A172 (cell line): ENCODE measurements at places on chromosomes 6 and 20. TPM values are rescaled to one million over a fixed set of nuclear protein-coding genes. Genes with fewer than 3 reads are reported as not detected.
A peak's percentile ranks its signal among the peaks of the same experiment; 100 is the strongest.

DNA sequence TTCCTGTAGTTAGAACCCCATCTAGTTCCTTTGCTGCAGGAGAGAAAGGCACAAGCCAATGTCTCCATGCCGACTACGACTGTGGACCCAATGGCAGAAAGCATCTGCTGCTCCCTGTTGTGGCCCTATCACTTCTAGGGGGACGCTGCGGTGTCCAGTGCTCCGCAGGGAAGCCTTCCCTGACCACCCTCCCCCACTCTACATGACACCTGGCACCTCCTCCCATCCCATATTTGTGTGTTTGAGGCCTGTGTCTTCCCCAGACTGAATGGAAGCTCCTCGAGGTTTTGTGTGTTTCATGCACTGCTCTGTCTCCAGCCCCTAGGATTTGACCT, 159.5 kb downstream of the DTNBP1 start:
- DNase-seq, result no peak

Gene APCDD1L
- total RNA-seq, result 0.78 and 2.4 TPM in 2 replicates

Gene DLL1
- 3.4 and 4.7 TPM in 2 replicates for total RNA-seq

DNA sequence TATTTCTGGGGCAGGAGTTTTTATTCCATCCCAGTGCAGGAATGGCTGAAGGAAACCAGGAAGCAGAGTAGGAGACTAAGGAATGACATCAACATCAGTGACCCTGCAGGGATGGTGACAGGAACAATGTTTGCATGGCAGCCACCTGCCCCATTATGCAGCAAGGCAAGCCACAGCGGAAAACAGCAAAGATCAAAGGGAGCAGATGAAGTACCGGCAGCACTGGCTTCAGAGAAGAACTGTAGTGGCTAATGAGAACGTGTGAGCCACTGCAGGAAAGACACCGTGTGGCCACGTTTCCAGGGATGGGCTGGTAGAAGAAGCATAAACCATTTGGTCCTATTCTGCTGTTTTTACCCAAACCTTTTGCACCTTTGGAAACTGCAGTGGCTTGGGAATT, 52.9 kb upstream of the TAB2 start:
- no peak for DNase-seq

DNA sequence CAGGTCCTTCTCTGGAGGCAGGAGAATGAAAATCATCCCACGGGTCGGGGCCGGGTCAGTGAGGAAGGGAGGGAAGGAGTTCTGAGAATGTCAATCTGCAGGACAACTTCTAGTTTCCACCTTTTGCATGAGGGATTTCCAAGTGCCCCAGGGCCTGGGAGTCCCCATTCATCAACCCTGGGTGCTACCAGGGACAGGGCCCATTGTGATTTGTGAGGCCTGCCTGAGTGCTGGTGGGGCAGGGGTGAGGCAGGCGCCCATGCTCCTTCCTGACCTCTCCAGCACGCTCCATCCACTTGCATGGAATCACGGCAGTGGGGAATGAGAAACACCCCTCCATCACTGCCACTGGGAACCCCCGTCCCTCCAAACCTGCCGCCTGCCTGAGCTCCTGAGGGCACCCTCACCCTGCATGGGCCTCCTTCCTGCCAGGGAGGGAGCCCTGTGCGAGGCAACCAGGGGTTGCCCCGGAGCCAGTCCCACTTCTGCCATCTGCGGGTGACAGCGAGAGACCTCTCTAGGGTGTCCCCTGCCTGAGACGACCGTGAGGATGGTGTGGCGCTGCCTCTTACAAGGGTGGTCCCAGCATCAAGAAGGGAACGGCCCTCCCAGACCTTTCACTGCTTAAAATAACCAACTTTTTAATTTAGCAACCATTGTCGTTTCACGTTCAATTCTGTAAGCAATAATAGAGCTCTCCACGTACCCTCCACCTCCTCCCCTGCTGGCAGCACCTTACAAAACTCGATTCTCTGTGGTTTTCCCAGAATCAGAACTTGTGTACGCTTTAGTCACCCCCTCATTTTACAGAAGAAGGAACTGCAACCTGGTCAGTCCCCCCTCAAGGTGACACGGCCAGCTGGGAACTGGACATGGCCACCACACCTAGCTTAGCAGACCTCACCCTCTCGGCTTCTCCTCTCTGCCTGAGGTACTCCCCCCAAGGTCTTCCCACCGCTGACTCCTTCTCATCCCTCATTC, 28.6 kb downstream of the PMEPA1 start:
- no peak for DNase-seq

GRCh38 chr6:157021993-157022740, 245.0 kb downstream of the ARID1B start:
- DNase-seq, result peak; percentile 76

Gene AVP
- not detected in 2 replicates for total RNA-seq

Gene LY6G6D
- total RNA-seq, result not detected in 2 replicates

Gene SERPINB6
- 121 and 141 TPM in 2 replicates for total RNA-seq

Gene STX11
- 0.86 and 0.88 TPM in 2 replicates for total RNA-seq

DNA sequence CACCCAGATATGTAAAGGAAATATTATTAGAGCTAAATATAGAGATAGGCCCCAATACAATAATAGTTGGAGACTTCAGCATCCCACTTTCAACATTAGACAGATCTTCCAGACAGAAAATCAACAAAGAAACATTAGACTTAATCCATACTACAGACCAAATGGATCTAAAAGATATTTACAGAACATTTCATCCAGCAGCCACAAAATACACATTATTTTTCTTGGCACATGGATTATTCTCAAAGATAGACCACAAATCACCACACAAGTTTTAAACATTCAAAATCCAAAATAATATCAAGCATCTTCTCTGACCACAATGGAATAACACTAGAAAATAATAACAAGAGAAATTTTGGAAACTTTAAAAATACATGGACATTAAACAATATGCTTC, 1159.1 kb upstream of the CITED2 start:
- no peak for DNase-seq

Gene RAET1L
- total RNA-seq, result 0.69 TPM in 1 of 2 replicates, not detected in the other

DNA sequence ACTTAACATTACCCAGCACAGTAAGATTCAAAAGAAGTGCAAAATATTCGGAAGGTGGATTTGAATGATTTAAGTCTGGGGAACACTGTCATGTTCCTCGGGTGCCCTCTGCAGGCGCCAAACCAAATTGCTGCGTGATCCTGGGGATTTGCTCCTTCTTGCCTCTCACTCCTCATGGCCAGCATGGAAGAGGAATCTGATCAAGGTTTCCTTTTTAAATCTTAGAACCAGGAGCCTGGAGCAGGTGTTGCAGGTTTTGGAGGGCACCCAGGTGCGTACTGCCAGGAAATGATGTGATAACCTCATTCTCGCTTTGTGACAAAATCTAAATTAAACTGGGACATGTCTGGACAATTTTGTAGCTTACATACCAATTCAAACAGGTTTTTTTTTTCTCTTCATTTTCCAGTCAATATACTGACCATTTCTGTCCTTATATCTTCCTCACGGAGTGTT, 8.1 kb upstream of the PFDN4 start:
- DNase-seq, result peak; percentile 77

Gene OR2H2
- total RNA-seq, result not detected in 2 replicates

Gene PAK5
- not detected in 2 replicates for total RNA-seq

DNA sequence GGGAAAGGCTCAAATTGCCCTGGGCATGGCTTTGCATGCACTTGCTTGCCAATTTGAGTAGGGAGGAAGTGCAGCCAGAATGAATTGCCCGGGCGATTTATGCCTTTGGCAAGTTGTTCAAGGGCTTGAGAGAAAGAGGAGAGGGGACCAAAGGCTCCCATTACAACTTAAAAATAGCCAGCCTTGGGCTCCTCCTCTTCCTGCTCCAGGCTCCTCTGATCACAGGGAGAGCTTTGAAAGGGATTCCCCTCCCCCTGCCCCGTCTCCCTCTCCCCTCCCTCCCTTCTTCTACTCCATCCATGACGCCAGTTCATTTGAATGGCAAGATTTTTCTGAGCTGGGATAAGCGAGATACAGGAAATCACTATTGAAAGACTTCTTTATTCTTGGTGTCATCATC, 304.9 kb upstream of the JAG1 start:
- no peak for DNase-seq

DNA sequence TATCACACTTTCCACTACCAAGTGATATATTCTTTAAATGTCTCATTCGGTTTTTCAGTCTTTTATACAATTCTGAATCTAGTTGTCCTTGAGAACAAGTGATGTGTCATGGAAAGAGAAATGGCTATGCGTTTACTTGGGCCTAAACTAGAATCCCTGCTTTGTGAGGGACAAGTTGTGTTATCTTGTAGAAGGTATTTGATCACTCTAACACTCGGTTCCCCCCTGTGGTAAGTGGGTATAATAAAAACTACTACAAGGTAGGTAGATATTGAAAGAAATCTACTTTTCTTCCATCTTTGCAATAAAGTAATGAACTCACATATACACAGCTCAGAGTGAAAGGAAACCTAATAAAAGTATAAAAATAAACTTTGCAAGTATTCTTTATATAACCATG, 108.9 kb downstream of the MANEA start:
- DNase-seq, result no peak

GRCh38 chr20:38278131-38278530, 17.6 kb upstream of the KIAA1755 start:
- no peak for DNase-seq

- no peak for DNase-seq
These were observed 103.4 kb upstream of the AHI1 start for GRCh38 chr6:135600931-135601330.

Gene TSHZ2
- 0.36 TPM in 1 of 2 replicates, not detected in the other for total RNA-seq

Gene SYCP2
- 0.26 and 0.29 TPM in 2 replicates for total RNA-seq

DNA sequence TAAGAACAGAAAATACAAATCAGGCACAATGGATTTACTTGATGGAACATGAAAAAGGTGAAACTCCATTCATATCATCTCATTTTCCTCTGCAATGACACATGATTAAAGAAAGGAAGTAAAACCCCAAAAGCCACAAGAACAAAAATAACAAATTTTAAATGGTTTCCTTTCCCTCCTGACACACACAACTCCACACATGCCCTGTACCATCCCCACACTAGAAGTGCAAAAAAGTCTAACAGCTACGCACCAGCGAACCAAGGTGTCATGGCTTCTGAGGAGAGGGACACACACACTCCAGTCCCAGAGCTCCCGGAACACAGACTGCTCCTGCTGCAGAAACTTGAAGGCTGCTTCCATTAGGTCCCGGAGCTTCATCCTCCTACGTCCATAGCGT, 25.3 kb downstream of the MDN1 start:
- no peak for DNase-seq

Gene PLN
- total RNA-seq, result not detected in 2 replicates

Gene CARMIL1
- 11.6 and 12.4 TPM in 2 replicates for total RNA-seq

- DNase-seq, result no peak
These were observed 431.6 kb downstream of the TFAP2B start for GRCh38 chr6:51250317-51250716.

DNA sequence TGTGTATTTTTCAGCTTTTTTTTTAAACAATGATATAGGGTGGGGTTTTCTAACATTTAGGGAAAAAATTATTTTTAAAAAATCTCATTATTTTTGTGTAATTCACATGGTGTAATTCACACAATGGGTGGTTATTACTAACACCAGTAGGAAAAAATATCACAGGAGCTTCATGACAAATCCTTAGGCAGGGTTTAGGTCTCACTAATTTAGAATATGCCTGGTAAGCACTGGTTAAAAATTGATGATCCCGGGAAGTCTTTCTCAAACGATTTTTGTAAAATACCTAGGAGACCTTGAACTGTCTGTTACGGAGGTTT, 29.5 kb upstream of the ZNF217 start:
- no peak for DNase-seq

DNA sequence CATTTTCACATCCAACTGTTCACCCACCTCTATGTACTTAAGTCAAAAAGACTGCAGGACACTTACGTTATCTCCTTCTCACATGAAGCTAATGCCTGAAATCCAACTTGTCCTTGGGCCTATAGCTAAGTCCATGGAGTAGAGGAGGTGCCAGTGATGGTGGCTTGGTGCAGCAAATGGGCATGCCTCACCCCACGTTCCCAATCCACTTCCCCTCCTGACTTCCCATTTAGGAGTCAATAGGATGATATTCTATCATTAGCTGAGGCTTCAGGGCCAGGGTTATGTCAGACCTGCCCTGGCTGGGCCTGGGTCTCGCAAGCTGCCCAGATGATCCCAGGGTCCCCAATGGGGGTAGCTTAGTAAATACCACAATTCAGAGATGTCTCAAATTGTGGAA, 410.4 kb downstream of the MAFB start:
- no peak for DNase-seq

DNA sequence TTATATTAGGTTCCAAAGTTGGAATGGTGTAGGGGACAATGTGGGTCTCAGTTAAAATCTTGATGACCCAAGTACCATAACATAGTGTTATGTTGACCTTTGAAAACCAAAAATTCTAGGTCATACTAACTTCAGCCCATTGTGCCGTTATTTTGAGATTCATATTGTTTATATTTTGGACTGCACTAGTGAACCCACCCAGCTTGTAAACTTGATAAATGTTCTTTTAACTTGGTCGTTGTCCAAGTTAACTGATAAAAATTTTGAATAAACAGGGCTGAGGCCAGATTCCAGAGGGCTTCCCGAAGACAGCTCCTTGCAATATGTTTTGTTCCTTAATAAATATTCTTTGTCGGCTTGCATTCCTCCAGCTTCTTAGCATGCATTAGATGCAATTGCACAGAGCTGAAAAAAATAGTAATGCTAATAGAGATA, 90.3 kb downstream of the BCAS1 start:
- no peak for DNase-seq

- no peak for DNase-seq
These were observed 236.6 kb downstream of the SLC24A3 start for GRCh38 chr20:19449051-19449450.

- DNase-seq, result no peak
These were observed 47.4 kb upstream of the FAM83D start for GRCh38 chr20:38878866-38879265.

- DNase-seq, result no peak
These were observed 7.9 kb downstream of the MDFI start for GRCh38 chr6:41646026-41646795.

Gene OR12D3
- not detected in 2 replicates for total RNA-seq

GRCh38 chr20:14193885-14194284, 143.5 kb downstream of the FLRT3 start:
- DNase-seq, result no peak

Gene MSH5
- total RNA-seq, result 3.2 and 6.1 TPM in 2 replicates

GRCh38 chr20:45311589-45312211, 3.6 kb upstream of the MATN4 start:
- DNase-seq, result no peak

DNA sequence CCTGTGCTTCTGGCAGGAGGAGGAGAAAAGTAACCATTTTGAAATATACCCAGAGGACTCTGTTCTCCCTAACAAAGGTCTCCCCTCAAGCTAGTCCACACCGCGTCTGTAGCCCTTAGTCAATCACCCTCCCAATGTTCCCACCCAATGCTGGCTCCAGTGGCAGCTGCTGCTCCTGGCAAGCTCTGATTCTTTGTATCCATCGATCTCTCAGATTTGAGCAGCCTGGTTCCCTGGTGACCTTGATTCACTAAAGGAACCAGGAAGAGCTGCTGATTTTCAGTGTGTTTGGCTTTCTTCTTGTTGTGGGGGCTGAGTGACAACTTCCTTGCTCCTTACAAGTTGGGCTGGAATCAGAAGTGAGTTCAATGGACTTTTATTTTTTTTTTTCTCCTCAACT, 68.5 kb downstream of the FOXC1 start:
- no peak for DNase-seq
